ENCODE measurements at places on chromosomes 11 and 22.

GRCh38 chr11:26958702-26959049 is 35.2 kb upstream of the FIBIN start:
- DNase-seq: no peak

DNA sequence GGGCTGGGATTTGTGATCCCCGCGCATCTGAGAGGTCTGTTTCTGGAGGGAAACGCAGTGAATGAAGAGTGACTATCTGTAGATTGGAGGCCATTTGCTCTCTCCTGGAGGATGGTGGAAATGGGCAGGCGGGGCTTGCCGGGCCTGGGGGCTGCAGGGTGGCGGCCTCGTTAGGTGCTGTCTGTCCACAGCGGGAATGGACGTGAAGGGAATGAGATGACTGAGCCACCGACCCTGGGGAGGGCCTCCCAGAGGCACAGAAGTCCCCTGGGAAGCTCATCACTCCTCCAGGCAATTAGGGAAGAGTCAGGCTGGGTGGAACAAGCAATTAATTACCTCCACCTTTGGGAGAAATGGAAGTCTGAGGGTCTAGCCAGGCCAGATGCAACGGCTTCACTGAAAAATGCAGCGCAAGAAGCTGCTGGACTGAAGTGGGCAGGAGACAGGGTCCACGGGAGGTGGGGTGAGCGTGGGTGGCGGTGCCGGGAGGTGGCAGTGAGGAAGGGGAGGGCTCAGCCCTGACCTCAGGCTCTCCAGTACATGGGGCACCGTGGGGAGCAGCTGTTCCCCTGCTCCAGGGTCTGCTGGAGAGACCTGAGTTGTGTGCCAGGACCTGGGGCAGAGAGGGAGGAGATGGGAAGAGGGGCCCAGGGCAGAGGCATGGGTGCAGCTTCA is 524.5 kb downstream of the BRD1 start:
- DNase-seq: no peak

DNA sequence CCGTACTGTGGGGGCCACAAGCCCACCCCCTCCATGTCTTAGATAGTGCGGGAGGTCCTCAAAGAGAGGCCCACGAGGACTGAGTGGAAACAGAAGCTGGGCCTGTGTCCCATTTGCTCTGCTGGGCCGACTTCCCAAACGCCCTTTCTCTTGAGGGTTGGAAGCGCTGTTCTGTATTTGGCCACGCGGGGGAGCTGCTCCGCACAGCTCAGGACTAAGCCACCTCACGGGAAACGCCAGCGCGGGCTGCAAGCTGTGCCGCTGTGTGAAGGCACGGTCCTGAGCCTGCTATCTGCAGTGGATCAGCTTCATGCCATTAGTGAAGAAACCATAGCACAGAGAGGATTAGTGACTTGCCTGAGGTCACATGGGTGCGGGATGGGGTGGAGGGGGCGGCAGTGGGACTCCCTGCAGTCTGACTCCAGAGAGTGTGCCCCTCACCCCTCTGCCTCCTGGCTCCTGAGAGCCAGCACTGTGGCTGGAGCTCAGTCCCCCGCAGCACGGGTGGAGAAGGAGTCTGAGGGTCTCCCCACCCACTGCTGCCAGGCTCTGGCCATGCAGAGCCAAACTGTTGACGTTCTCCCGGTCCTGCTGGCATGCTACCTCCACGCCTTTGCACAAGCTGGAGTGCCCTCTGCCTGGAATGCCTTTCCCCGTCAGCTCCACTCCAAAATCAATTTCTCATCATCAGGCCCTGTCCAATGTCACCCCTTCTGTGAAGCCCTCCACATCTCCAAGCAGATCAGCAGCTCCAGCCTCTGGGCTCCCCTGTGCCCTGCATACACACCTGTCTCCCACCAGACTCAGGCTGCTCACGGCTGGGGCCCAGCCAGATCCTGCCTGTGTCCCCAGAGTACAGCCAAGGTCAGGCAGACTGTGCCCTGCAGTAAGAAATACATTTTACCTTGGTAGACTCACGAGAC is 51.5 kb upstream of the LRRC32 start:
- DNase-seq: peak; percentile 65

GRCh38 chr11:95372097-95372656 is 141.2 kb upstream of the SESN3 start:
- DNase-seq: no peak

DNA sequence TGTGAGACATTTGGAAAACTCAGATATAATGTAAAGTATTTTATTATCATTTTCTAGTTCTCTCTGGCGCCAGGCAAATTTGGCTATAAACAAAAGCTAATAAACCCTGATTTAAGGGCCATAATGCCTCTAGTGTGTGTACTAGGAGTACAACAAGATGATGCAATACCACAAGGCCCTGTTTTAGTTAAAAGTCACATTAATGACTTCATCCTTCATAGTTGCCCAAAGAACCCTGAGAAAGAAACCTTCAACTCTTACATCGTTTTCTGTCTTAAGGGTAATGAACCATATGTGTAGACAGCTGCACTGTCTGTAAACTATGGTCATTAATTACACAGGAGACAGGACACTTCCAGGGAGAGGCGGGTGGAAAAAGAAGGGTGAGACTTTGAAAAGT is 538.4 kb downstream of the FAM181B start:
- DNase-seq: no peak

DNA sequence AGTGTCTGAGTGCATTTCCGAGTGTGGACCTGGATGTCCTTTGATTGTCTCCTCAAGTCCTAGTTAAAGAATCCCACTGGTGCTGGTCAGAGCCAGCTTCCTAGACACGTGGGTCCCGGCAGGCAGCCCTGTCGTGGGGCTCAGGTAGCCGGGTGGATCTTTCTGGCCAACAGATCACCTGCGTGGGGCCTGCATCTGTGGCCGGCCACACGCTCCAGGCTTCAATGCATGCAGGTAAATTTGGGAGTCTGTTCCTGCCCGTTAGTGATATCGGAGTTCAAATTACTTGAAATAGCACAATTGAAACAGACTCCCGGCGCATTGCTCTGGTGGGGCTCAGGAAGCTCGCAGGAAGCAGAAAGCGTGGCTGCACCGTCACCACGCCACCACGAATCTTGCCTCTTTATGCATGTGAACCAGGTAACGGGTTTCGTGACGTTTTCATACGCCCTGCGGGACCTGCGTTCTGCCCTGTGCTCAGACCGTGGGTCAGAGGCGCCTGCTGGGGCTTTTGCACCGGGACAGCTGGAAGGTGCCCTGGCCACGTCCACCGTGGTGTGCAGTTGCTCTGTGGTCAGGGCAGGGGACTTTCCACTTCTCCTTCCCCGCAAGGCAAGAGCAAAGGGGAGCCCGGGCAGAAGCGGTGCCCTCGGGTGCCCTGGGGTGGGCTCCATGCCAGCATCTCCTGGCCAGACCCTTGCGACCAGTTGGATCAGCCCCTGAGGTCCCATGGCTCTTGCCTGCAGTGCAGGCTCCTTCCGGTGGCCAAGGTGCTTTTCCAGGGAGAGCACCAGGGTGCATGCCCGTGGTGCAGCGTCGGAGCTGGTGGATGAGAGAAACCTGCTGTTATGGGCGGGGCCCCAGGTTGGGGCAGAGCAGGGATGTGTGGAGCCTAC is 803.5 kb downstream of the BRD1 start:
- no peak for DNase-seq

DNA sequence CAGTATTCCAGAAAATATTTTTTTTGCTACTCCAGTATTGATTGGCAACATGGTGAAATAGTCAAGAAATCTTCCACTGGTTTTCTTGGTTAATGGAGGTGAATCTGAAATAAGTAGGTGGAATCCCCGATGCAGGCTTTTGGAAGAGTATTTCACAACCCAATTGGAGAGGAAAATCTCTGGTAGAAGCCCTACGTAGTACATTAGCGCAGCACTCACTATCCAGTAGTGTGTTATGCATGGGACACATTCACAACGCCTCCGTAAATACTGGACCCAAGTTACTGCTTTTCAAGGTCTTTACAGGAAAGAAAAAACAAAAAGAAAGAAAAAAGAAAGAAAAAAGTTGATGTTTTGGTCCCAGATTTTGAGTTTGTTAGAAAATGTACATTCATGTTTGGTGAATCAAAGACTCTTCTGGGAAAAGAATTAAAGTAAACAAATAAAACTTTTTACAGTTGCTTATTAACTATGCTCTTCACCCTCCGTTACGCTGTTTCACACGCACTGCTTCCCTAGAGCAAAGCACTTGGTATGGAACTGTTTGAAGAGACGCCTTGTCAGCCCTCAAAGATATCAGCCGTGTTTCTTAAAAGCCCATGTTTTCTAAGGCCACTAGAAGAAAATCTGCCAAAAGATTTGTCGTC is 170.4 kb upstream of the CTSC start:
- no peak for DNase-seq

DNA sequence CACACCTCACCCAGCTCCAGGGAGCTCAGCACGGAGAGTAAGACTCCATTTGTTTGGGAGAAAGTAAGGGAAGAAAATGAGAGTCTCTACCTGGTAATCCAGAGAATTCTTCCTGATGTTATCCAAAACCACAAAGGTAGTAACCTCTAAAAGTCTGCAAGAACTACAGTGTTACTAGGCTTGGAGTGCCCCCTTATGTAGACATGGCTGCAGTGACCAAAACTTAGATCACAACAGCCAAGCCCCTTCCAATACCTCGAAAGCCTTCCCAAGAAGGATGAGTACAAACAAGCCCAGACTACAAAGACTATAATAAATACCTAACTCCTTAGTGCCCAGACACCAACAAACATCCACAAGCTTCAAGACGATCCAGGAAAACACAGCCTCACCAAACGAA is 4.9 kb downstream of the UBE2L6 start:
- no peak for DNase-seq

DNA sequence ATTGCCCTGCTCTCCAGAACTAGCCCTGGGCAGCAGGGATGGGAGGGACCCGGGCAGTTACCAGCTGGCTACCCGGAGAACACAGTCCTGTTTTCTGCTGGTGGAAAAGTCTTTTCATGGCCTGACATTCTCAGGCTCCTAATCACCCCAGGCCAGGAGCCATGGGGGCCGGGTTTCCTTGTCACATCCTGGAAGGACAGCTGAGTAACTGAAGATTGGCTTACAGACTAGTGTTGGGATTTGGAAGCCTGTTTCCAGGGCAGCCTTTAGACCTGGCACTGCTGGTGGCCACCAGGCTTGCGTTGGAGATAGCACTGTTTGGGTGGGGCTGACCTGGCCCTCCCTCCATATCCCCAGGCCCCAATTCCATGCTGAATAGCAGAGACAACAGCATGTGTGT is 349.0 kb downstream of the CTTN start:
- no peak for DNase-seq

GRCh38 chr11:32088117-32088941 is 2.5 kb upstream of the RCN1 start:
- DNase-seq: no peak

GRCh38 chr22:42269432-42270175 is 849 bp downstream of the TCF20 start:
- peak; percentile 72 for DNase-seq

DNA sequence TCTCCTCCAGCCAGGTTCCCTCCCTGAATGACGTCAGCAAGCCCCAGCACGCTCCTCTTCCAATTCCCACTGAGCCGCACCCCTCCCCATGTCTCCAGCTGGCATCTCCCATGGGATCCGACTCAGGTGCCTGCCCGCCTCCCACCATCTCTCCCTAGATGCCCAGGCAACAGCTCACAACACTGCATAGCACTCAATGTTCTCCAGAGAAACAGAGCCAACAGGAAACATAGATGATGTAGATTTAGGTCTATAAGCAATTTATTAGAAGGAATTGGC is 532.3 kb downstream of the BRD1 start:
- DNase-seq: no peak

GRCh38 chr11:3030289-3031070 is 26.7 kb downstream of the CARS1 start:
- no peak for DNase-seq

GRCh38 chr11:45062974-45063635 is 83.3 kb upstream of the PRDM11 start:
- no peak for DNase-seq

DNA sequence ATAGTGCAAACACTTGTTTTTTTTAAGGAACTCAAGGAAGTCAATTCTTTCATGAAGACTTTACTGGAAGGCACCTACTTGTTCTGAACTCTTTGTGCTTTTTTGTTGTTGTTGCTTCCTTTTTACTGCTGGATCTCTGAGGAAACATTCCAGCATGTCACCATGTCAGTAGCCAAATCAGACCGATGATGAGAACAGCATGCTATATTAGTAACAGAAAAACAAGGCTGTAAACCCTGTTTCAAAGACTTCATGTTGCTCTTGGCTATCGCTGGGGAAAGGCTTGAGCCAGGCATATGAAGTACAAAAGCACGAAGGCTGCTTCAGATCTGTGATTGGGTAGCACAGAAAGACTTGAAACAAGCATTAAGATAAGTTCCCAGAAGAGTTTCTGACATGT is 125.6 kb upstream of the SLC5A12 start:
- DNase-seq: no peak

- DNase-seq: no peak
These were observed 54.9 kb upstream of the HMGXB4 start for GRCh38 chr22:35202376-35202775.
